NCI-H460 (cell line): ENCODE measurements at places on chromosomes 4 and X. TPM values are rescaled to one million over a fixed set of nuclear protein-coding genes. Genes with fewer than 3 reads are reported as not detected.

DNA sequence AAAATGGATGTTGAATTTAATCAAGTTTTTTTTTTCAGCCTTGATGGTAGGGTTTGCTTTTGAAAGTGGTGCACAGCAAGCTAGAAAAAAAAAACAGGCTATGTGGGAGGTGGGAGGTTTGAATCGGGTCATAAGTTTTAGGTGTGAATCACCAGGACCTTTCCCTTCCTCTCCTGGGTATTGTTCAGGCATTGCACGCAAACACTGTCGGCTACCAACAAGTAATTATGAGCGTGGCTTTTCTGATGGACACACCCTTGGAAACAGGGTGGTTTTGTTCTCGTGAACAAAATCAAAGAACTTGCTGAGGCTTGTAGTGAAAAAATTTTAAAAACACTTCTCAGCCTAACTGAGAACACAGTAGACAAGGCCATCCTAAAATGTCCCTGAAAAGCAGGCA, 18.1 kb downstream of the PIR start:
- no peak for DNase-seq

The IL2RG gene
- not detected in 2 replicates for total RNA-seq

The SUPT20HL2 gene
- not detected in 2 replicates for total RNA-seq

The STK32B gene
- total RNA-seq, result 1.5 and 1.6 TPM in 2 replicates

DNA sequence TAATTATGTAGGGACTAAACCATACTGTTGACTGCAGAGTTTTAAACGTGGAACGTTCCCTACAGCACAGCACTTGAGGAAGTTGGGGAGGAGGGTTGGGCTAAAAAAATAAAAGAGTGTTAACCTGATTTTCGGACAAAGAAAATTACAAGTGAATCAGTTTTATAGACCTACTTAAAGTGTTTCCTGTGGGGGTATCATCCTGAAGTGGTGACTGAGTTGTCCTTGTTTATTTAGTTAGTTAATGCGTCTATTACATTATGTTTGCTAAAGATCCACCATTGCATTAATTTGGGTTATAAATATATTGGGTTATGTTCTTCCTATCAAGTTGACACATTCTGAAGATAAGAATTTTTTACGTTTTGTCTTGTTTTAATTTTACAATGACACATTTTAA, 14.7 kb downstream of the UNC5C start:
- DNase-seq, result no peak

The GLRB gene
- total RNA-seq, result 14.7 and 15.8 TPM in 2 replicates

The ARX gene
- total RNA-seq, result 0.20 and 0.30 TPM in 2 replicates

The FGFBP1 gene
- total RNA-seq, result not detected in 2 replicates

The GYPA gene
- not detected in 2 replicates for total RNA-seq

The XPNPEP2 gene
- not detected in 2 replicates for total RNA-seq

GRCh38 chrX:19811807-19812604, 75.4 kb downstream of the SH3KBP1 start:
- no peak for DNase-seq

DNA sequence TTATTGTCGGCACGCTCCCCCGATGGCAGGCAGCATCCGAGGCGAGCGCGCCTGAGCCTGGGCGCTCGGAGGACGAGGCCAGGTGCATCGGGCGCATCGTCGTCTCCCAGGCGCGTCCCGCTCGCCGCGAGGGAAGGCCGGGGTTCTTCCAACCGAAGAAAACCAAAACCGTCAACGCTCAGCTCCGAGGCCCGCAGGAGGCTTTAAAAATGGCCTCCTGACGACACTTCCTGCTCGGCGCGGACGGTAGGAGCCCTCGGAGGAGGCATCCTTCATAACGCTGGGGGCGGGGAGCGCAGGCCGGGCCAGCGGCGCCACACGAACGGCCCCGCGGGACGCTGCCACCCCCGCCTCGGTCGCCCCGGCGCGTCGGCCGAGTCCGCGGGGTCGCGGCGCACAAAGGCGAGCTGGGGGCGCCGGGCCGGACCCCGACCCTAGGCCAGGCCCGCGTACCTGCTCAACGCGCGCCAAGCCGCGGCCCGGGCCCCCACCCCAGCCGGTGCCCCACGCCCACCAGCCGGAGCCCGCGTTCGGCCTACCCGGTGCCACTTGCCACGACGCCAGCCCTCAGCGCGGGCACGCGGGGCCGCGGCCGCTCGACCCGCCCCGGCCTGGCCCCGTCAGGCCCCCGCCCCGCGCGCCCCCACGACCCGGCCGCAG, 501 bp downstream of the ZNF518B start:
- peak; percentile 12 for DNase-seq

- DNase-seq, result no peak
Observed at GRCh38 chr4:119748853-119749252, 120.2 kb upstream of the PDE5A start.

- DNase-seq, result peak; percentile 93
Observed at GRCh38 chr4:100288811-100289529, 98.7 kb upstream of the DDIT4L start.

DNA sequence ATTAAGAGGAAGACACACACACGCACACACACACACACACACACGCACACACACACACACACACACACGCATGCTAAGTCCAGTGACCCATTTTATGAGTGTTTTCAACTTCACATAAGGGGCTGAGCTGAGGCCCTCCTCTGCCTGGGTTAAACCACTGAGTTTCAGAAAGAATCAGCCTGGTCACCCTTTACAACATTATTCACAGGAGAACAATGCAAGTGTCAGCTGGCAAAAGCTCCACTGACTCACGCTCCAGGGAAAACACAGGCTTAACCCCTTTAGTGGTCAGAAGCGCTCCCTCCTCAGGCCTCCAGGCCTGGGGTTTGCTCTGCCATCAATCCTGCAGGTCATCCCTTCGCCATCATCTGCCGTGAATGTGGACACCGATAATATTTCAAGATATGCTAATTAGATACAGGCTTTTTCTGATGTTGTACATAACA, 46.9 kb downstream of the ACOX3 start:
- no peak for DNase-seq

DNA sequence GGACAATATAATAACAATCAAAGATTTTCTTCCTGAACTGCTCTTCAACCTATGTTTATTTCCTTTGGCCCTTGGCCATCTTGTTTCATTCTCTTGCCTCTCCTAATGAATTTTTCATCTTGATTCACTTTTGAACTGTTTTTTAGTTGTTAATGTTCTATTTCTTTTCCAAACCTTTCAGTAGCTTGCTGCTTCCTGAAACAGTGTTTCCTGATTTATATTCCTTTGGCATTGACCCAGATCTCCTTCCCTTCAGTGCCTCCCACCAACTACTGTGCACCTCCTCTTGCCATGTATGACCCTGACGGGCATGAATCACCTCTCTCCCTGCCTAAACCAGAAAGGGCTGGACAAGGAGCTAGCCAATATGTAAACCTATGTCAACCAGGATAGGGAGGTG, 25.6 kb upstream of the SPP1 start:
- DNase-seq, result no peak

DNA sequence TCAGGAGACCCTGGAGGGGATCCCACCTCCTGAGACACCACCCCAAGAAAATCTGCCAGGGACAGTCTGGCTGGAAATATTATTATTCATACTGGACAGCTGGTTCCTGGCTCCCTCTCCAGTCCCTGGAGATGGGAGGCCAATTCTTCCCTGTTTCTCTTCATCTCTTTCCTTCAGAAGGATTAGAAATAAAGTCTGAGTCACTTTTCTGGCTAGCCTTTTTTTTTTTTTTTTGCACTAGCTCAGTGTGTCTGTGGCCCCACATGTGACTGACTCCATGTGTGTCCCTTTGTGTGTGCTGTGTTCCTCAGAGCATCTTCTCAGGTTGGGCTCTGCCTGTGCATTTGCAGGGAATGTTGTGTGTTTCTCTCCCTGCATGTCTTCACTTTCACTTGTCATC, 1.8 kb upstream of the FRMPD3 start:
- no peak for DNase-seq

The GPR173 gene
- 0.46 and 1.2 TPM in 2 replicates for total RNA-seq

GRCh38 chr4:6962211-6963041, 52.8 kb downstream of the TBC1D14 start:
- no peak for DNase-seq

The LNX1 gene
- 0.09 TPM in 1 of 2 replicates, not detected in the other for total RNA-seq

- DNase-seq, result no peak
Observed at GRCh38 chr4:121555315-121556107, 141.3 kb downstream of the ANXA5 start.

DNA sequence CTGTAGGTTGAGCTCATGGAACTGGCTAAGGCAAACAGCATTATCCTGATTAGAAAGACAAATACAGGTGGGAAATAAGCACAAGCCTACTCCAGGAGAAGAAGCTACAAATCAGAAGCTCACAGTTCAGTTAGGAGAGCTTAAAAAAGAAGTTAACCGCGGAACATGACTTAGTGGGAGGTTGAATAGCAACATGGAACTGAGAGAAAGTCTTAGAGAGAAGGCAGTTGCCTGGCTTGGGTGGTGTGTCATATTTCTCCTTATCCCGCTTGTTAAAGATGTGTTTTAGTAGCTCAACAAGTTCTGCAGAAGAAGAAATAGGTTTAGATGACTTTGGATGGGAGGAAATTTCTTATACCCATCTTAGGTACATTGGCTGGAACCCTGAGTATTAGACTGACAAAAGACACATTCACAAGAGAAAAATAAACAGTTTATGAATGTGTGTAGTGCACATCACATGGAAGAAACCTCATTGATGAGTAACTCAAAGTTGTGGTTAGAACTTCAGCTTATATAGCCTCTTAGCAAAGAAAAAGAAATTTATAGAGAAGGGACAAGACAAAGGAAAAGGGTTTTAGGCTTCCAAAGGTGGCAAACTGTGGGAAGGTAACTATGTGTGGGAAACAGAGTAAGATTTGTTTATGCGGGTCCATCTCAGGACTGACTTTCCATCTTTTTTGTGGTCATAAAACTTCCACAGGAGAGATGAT, 37.4 kb upstream of the RXFP1 start:
- no peak for DNase-seq

DNA sequence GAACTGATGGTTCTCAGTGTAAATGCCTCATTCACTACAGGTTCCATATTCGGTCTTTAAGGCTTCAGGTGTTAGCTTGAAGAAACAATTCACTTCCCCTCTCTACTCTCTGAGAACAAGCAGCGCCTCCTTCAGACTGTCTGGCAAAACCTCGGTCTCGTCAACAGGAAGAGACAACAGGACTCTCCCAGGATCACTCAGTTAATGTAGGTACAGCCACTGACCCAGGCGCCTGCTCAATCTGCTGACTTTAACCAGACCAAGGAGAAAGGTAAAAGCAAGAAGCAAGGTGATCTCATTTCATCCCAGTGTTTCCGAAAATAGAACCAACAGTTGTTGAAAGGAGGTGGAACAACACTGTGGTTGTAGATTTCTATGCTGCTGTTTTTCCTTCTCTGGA, 102.2 kb downstream of the SLC2A9 start:
- no peak for DNase-seq

DNA sequence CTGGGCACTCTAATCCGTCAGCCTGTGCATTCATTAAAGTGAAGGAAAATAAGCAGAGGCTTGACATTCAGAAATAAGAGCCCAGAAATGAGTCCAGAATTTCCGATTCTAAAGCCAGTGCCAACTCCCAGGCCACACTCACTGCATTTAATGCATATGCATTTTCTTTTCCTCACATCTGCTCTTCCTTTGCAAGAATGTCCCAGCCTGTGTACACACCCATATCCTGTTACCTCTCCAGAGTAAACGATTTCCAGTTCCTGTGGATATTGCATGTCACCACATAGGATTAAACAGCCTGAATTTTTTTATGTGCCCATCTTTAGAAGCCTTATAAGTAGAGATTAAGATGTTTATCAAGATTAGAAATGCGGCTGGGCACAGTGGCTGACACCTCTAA, 27.5 kb downstream of the ARX start:
- DNase-seq, result no peak

The ANK2 gene
- total RNA-seq, result 22.5 and 24.0 TPM in 2 replicates

The MAGEA1 gene
- total RNA-seq, result 64.2 and 68.8 TPM in 2 replicates

- DNase-seq, result no peak
Observed at GRCh38 chr4:168674077-168674747, 177.4 kb downstream of the PALLD start.

DNA sequence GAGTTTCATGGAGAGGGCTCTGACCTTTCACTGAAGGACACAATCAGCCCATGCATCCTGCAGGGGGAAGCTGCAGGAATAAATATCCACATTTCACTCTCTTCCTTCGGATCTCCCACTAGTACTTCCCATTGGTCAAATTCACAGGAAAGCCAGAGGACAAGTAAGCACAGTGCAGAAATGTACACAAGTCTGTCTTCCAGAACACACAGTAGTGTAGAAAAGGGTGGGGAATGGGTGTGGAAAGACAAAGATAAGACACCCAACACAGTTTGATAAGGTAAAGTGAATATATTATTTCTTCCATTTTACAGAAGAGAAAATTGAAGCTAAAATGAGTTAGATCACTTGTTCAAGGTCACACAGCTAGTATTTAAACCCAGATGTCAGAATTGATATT, 81.1 kb upstream of the PCDH19 start:
- no peak for DNase-seq

GRCh38 chr4:122814426-122814825, 12.2 kb upstream of the FGF2 start:
- no peak for DNase-seq

DNA sequence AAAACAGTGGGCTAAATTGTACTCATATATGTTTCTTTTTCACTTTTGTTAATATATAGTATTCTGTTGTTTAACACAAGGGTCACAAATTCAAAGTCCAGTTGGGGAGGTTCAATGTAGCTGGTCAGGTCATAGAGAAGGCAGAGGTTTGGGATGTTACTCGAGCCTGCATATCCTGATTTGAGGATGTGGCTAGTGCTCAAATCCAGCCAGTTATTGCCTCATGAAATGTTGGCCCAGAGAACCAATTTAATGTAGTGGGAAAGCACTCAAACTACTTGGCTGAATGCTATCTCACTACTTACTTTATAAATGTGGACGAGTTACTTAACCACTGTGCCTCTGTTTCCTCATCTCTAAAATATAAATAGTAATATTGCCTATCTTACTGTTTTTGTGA, 12.5 kb downstream of the USO1 start:
- DNase-seq, result no peak

DNA sequence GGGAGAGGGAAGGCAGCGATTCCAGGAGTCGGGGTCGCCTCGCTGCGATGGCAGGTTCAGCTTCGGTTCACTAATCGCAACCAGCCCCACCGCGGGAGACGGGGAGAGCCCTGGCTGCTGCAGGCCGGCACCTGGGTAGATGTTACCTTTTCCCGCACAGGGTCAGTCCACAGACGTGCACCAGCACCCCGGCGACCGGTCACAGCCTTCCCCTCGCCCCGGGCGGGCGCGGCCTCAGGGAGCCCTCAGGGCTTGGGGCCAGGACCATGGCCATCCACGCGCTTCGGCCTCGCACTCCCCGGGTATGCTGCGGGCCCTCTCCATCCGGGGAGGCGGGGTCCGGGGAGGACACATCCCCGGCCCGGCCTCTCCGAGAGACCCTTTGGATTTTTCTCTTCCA, 26.1 kb upstream of the EXOC1L start:
- DNase-seq, result no peak

DNA sequence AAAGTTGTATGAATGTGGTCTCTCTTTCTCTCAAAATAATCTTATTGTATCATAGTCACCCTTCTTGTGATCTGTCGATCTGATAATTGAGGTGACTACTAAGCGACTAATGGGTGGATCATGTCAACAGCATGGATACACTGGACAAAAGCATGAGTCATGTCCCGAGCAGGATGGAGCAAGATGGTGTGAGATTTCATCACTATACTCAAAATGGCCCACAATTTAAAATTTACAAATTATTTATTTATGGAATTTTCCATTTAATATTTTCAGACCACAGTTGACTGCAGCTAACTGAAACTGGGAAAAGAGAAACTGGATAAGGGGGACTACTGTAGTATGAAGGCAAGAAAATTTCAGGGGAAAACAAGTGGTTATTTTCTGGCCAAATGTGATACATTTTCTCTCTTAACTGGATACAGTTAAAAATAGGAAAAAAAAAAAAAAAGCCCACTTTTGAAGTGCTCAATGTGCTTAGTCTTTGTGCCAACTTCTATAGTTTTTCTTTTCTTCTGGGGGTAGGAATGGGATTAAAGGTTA, 25.3 kb downstream of the FAM241A start:
- DNase-seq, result peak; percentile 87
